Activated T-cell treated with anti-CD3 and anti-CD28 coated beads, Interleukin-2, amount 50 U/mL, for 24 hours (primary cell): ENCODE measurements at places on chromosomes 13 and 19.

DNA sequence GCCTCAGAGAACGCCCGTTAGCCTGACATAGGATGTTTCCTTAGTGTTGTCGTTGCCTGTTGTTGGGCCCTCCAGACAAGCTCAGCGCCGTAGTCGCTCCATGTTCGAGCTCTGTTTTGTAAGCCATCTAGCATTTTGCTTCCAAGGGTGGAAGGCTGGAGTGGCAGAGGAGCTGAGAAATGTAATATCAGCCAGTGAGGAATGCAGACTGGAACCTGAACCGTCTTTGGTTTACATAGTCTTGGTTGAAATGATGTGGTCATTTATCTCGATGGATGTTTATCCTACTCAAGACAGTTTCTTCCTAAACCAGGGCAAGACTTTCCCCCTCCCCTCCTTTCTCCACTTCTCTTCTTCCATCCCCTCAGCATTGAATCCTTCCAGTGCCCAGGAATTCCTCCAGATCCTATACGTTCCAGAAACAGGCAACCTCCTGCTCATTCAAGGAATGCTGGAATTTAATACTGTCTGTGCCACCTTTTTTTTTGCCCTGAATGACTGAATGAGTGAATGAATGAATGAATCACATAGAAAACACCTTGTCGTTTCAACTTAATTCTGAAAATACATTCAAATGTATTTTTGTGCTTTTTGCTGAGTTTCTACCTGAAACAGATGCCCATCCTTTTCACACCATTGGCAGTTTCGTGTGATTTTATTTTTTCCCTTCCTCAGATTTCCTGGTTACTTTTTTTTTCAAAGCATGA is 109.5 kb upstream of the MBNL2 start:
- H3K27ac ChIP-seq: no peak overlapping the region
- no peak overlapping the region for H3K4me3 ChIP-seq
- H3K4me1 ChIP-seq: peaks cover 20% of the 10 kb centered on the region
- DNase-seq: no peak
- no peaks in the 10 kb centered on the region for H3K36me3 ChIP-seq

DNA sequence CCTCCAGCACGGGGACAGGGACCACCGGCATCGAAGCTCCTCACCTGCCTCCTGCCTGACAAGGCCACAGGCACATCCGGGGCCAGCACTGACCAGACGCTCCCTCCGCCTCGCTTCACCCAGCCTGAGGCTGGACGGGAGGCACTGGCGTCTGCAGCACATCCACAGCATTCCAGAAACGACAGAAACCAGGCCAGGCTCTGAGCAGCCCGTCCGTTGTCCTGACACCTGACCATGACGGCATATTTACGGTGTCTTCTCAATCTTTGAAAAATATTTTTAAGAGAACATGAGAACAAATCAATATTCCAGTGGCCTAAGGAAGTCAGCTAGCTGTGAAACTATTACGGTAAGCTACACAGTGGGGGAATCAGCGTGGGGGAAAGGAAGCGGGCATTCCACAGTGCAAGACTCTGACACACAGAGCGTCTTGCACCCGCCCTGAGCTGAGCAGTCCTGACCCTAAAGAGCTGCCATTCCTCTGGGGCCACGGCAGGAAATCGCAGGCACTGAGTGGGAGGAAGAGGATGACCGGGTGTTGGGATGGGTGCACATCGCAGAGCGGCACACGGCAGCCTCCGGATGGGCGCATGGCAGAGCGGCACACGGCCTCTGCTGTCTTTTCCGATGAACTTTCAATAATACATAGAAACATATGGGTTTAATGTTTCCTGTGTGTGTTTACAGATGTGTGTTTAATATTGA is 26.8 kb downstream of the RASA3 start:
- peak; percentile 28 for DNase-seq
- no peaks in the 10 kb centered on the region for H3K27me3 ChIP-seq
- H3K36me3 ChIP-seq: peaks cover 37% of the 10 kb centered on the region
- peaks cover 76% of the 10 kb centered on the region for H3K4me1 ChIP-seq
- H3K4me3 ChIP-seq: no peak overlapping the region

GRCh38 chr19:13505761-13506470 is 363 bp downstream of the CACNA1A start:
- DNase-seq: peak; percentile 47
- H3K27ac ChIP-seq: no peak overlapping the region
- H3K27me3 ChIP-seq: peaks cover 80% of the 10 kb centered on the region
- H3K4me3 ChIP-seq: peak overlapping the region; percentile 9
- peaks cover 2% of the 10 kb centered on the region for H3K4me1 ChIP-seq
- H3K36me3 ChIP-seq: no peaks in the 10 kb centered on the region

DNA sequence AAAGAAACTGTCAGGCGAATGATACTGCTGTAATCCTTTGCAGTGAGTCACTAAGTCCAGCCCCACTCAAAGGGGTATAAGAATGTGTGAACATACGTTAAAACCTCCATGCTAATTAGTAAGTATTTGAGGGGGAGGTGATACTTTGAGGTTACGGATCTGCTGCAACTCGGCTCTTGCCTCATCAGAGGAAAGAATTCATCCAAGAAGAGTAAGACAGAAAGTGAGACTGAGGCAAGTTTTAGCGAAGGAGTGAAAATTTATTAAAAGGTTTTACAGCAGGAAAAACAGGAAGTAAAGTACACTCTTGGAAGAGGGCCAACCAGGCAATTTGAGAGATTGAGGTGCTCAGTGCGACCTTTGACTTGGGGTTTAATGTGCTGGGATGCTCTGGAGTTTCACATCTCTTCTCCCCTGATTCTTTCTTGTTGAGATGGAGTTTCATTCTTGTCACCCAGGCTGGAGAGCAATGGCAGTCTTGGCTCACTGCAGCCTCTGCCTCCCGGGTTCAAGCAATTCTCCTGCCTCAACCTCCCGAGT is 9.8 kb downstream of the CLEC4M start:
- H3K4me3 ChIP-seq: peak overlapping the region; percentile 26
- peak; percentile 49 for DNase-seq
- no peaks in the 10 kb centered on the region for H3K36me3 ChIP-seq
- peak overlapping the region; percentile 57 for H3K27ac ChIP-seq

DNA sequence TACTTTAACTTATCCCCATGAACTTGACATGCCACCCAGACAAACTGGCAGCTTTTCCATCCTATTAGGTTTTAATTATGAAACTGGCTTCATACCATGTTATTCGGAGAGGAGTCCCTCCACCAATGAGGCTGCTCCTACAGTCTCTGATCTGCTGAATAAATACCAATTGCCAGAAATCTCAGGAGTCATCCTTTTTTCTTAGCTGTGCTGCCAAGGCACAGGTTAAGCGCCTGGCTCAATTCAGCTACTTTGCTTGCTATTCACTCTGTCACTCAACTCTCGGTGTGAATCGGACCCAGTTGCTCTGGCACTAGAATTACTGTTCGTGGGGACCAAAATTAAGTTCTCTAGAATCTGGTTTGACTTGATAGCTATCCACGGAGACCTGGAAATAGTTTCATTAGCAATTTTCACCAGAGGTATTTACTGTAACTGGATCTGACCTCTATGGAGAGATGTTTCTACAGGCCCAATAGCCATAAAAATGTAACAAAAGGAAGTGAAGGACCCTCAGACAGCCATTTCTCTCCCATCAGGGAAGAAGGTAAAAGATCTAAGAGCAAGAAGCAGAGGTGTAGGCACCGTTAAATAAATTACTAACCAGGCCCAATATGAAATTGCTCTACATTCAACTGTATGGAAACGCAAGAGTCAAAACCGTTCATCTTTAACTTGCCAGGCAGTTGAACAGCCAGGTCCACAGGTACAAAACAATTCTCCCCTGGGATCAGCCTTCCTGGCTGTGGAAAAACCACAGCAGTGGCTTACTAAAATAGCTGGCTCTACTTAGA is 5.4 kb downstream of the ZC3H4 start:
- H3K36me3 ChIP-seq: peaks cover 82% of the 10 kb centered on the region
- no peak for DNase-seq
- no peaks in the 10 kb centered on the region for H3K27me3 ChIP-seq
- H3K4me3 ChIP-seq: peak overlapping the region; percentile 93

DNA sequence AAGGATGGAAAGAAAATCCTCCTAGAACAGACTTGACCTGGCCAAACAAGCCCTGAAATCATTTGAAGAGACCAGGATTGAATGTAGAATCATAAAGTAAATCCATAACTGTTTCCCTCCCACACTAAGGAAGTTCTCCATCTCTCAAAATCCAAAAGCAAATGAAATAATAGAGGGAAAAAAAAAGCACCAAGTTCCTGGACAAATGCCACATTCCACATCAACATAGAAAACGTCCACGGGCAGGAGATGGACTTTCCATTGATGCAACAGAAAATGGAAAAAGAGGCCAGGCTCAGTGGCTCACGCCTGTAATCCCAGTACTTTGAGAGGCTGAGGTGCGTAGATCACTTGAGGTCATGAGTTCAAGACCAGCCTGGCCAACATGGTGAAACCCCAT is 56.2 kb downstream of the INSR start:
- H3K4me1 ChIP-seq: no peaks in the 10 kb centered on the region
- H3K27ac ChIP-seq: no peak overlapping the region
- H3K27me3 ChIP-seq: no peaks in the 10 kb centered on the region

DNA sequence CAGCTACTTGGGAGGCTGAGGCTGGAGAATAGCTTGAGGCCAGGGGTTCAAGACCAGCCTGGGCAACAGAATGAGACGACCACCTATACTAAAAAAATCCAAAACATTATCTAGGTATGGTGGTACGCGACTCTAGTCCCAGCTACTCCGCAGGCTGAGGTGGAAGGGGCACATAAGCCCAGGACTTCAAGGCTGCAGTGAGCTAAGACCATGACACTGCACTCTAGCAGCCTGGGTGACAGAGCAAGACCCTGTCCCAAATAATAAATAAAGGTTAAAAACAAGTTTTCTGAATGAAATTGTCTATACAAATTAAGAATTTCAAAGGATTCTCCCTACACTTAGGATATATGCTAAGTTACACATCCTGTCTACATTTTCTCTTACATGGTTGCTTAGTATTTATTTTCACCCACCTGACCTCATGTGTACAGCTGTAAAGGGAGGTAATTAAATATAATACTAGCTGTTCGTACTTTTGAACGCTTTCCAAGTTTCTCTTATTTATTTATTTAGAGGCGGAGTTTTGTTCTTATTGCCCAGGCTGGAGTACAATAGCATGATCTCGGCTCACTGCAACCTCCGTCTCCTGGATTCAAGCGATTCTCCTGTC is 1.6 kb downstream of the SLC25A30 start:
- DNase-seq: no peak
- peaks cover 15% of the 10 kb centered on the region for H3K36me3 ChIP-seq
- peak overlapping the region; percentile 85 for H3K4me3 ChIP-seq
- peak overlapping the region; percentile 95 for H3K27ac ChIP-seq
- no peaks in the 10 kb centered on the region for H3K27me3 ChIP-seq
- H3K4me1 ChIP-seq: peaks cover 38% of the 10 kb centered on the region

- no peaks in the 10 kb centered on the region for H3K27me3 ChIP-seq
- peaks cover 65% of the 10 kb centered on the region for H3K4me1 ChIP-seq
- H3K36me3 ChIP-seq: peaks cover 93% of the 10 kb centered on the region
- DNase-seq: no peak
These were observed 23.6 kb downstream of the PROZ start for GRCh38 chr13:113182046-113182445.

GRCh38 chr13:99991013-99991827 is 9.6 kb downstream of the ZIC2 start:
- H3K36me3 ChIP-seq: no peaks in the 10 kb centered on the region
- no peak for DNase-seq
- H3K4me1 ChIP-seq: peaks cover 25% of the 10 kb centered on the region
- H3K27me3 ChIP-seq: peaks cover 99% of the 10 kb centered on the region
- H3K4me3 ChIP-seq: no peak overlapping the region

GRCh38 chr13:110126391-110126961 is 180.5 kb downstream of the COL4A1 start:
- peaks cover 63% of the 10 kb centered on the region for H3K27me3 ChIP-seq
- H3K27ac ChIP-seq: no peak overlapping the region
- H3K4me1 ChIP-seq: no peaks in the 10 kb centered on the region
- H3K36me3 ChIP-seq: no peaks in the 10 kb centered on the region

- no peaks in the 10 kb centered on the region for H3K4me1 ChIP-seq
- H3K4me3 ChIP-seq: no peak overlapping the region
- H3K27me3 ChIP-seq: no peaks in the 10 kb centered on the region
- H3K36me3 ChIP-seq: no peaks in the 10 kb centered on the region
These were observed 90.9 kb upstream of the TRPC4 start for GRCh38 chr13:37960427-37960826.

- no peak overlapping the region for H3K27ac ChIP-seq
- H3K4me3 ChIP-seq: no peak overlapping the region
- DNase-seq: no peak
- H3K4me1 ChIP-seq: no peaks in the 10 kb centered on the region
- H3K36me3 ChIP-seq: no peaks in the 10 kb centered on the region
These were observed 3.1 kb upstream of the KLK1 start for GRCh38 chr19:50826492-50827240.

DNA sequence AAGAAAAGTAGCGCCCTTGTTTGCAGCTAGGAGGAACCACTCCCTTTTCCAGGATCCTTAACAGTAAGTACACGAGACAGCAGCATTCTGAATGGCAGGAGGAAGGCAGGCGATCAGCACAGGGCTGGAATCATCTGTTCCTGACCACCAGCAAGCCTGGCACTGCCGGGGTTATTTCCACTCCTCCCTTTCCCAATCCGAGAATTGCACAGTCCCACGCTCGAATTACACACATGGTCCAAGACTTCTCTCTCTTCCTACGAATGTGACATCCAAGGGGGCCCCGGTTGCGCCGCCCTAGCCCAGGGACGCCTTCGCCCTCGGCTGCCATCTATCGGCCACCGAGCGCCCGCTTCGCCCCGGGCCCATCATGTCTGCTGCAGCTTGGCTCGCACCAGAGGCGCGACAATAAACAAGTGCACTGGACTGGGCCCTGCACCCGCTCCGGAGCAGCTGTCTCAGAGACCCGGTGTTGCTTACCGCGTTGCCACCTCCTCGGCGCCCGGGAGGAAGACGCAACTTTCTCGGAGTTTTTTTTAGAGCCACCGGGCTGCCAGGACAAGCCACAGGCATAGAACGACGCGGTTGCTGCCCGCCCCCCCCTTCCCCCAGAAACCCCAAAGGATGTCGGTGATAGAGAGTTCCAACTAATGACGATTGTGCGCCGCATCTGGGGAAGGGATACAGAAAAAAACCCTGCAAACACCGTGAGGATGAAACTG is at the start of gene SLITRK5:
SLITRK5 (plus strand) TSS at position 341 of the 722 bp plus-strand sequence. CDS start 4,018 bp downstream, outside the sequence.
- H3K4me3 ChIP-seq: peak within 1 kb of the TSS; percentile 76
- peaks cover 61% of the 10 kb centered on the region for H3K27me3 ChIP-seq

- H3K27ac ChIP-seq: no peak overlapping the region
- H3K4me3 ChIP-seq: no peak overlapping the region
- H3K27me3 ChIP-seq: no peaks in the 10 kb centered on the region
- H3K4me1 ChIP-seq: no peaks in the 10 kb centered on the region
- no peak for DNase-seq
- no peaks in the 10 kb centered on the region for H3K36me3 ChIP-seq
These were observed 74.8 kb upstream of the KLHL1 start for GRCh38 chr13:70183041-70183440.
